ENCODE measurements at places on chromosomes 2 and 18. TPM values are rescaled to one million over a fixed set of nuclear protein-coding genes. Genes with fewer than 3 reads are reported as not detected.

DNA sequence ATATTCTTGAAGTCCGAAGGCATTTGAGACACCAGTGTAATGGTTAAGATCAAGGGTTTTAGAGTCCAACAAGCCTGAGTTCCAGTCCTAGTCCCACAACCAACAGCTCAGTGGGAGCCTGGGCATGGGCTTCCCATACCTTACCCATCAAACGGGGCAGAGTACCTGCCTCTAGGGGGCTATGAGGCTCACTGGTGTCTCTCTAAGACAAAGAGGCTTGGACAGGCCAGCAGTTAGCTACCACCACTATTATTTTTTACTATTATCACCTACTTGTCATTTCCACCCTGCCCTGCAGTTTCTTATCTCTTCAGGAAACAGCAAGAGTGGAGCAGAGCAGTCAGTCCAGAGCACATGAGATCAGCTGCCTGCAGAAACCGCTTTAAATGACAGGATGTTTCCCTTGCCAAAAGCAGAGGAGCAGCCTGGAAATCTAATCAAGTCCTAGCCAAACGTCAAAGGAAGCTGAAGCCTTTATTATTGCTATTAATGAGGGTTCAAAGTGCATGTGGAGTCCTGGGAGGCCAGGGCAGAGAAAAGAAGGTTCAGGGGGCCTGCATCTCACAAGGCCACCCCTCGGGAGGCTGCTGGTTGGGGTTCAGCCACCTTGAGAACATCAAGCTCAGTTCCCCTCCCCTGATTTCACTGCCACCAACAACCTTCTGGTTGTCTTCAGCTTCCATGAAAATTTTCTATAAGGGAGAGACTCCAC, 66.6 kb downstream of the STPG4 start:
- DNase-seq: no peak

DNA sequence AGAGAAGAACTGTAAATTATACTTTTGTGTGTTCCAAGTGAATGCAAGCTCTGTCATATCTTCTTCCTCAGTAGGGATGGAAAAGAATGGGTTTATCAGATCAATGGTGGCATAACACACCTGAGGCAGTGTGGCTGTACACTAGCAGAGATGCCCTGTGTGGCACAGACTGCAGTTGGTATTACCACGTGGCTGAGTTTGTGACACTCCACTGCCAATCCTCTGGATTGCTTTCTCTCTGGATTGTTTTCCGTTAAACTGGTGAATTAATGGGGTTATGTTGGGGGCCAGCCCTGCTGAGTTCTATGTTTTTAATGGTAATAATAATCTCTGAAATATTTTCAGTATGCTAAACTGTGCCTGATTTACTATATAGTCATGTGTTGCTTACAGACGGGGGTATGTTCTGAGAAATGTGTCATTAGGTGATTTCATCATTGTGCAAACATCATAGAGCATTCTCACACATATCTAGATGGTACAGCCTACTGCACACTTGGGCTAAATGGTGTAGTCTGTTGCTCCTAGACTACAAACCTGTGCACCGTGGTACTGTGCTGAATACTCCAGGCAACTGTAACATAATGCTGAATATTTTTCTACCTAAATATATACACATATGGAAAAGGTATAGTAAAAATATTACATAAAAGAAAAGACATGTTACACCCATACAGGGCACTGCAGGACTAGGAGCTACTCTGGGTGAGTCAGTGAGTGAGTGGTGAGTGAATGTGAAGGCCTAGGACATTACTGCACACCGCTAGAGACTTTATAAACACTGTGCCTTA, 84.7 kb upstream of the ST6GAL2 start:
- no peak for DNase-seq

GRCh38 chr2:130190237-130190636, 8.0 kb downstream of the TUBA3E start:
- DNase-seq: no peak

DNA sequence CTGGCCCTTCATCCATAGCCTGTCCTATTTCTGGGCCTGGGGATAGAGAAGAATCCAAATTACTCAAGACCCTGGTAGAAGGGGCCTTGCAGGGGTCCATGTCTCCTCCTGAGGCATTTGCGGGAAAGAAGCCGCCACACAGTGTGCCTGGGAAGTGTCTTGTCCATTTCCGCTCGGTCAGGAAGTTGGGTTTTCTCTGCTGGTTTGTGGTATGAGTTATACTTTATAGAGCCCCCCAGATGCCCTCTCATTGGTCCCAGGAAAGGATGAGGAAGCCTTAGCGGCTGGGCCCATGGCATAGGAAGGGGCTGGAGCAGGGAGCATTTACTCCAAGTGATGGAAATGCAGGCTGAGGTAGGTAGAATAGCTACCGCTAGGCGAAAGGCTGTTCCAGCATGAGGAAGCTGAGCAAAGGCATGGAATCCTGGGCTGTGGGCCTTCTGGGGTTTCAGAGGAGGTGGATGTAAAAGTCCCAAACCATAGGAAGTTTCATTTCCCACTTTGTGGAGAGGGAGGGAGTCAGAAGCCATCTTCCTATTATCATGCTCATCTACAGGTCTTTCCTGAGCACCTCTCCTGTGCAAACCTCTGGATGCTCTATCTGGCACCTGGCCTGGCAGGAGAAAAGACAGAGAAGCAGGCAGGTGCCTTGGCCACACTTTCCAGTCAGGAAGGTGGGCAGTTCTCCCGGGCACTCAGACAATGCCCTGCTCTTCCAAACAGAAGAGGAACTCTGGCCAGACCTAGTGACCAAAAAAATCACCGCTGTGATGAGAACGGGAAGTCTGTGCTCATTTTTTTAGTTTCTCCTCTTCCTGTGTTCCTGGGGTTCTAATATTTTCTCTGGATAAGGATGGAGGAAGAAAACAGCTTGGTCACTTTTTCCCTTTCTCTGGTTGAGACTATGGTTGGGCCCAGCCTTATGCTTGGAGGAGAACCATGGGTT, 2.6 kb upstream of the CD207 start:
- DNase-seq: no peak

FBLN7 gene
- 9.8 TPM for polyA plus RNA-seq

DNA sequence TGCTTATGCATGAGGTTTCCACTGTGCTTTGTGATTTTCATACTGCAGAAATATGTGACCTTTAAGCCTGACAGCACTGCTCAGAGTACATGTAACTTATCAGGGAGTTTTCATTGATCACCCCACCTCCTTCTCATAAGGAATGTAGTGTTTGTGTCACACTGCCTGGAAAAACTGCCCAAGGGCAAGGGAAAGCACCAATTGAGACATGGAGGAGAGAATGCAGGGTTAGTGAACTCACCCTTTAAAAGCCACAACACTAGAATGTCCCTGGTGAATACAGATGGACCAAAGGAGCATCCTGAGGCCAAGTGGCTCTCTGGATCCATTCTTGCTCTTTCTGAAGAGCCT, 147.2 kb upstream of the SPATS2L start:
- DNase-seq: no peak

MZT2A gene
- 33.2 TPM for polyA plus RNA-seq

GRCh38 chr2:35415282-35415681, 940.3 kb upstream of the CRIM1 start:
- no peak for DNase-seq

- no peak for DNase-seq
Observed at GRCh38 chr2:54103454-54104314, 11.7 kb upstream of the ACYP2 start.

GRCh38 chr2:164127971-164128527, 392.2 kb upstream of the FIGN start:
- no peak for DNase-seq

LRRFIP1 gene
- polyA plus RNA-seq: 97.6 TPM

ADAM23 gene
- polyA plus RNA-seq: 5.4 TPM

All from right renal cortex interstitium (tissue), 3 donors.